ENCODE measurements at places on chromosomes 2 and 18. TPM values are rescaled to one million over a fixed set of nuclear protein-coding genes. Genes with fewer than 3 reads are reported as not detected.

GRCh38 chr18:25166113-25166512 lies 185.9 kb downstream of the ZNF521 start:
- no peak for DNase-seq

- no peak for DNase-seq
These were observed 1326.2 kb upstream of the TMEFF2 start for GRCh38 chr2:193520709-193521458.

DNA sequence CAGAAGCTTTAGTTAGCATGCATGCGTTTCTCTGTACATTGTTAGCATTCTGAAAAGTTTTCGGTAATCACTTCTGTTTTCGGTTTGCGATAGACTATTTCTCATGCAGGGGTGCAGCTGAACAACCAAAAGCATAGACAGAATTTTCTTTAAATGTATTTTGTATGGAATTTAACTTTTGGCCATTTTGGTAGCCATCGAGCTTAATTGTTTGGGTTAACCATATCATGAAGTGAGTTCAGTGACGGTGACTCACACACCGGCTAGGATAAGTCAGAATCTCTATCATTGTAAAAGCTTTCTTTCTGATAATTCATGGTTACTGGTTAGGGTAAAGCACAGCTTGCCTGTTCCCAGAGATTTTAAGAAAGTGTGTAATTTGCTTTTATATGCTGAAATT lies 107.2 kb downstream of the CD226 start:
- DNase-seq: no peak

- DNase-seq: peak; percentile 4
These were observed 136.3 kb downstream of the OLA1 start for GRCh38 chr2:174112073-174112472.

DNA sequence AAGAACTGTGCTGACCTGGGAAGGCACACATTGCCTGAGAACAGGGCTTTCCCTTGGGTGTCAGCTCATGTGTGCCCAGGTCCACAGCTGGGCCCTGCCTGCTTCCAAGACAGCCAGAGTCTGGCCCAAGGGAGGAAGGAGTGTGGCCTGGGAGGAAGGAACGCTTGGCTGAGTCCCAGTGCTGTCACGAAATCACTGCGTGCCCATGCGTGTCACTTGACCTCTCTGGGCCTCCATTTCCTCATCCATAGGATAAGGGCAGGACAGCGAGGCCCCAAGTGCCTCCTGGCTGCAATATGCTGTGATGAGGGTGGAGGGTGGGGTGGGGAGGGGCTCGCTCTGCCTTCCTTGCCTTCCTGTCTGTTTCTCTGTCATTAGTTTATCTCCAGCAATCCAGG lies 642 bp upstream of the KCNK3 start:
- no peak for DNase-seq

PTPN2 gene
- 50.1 TPM for total RNA-seq

DNA sequence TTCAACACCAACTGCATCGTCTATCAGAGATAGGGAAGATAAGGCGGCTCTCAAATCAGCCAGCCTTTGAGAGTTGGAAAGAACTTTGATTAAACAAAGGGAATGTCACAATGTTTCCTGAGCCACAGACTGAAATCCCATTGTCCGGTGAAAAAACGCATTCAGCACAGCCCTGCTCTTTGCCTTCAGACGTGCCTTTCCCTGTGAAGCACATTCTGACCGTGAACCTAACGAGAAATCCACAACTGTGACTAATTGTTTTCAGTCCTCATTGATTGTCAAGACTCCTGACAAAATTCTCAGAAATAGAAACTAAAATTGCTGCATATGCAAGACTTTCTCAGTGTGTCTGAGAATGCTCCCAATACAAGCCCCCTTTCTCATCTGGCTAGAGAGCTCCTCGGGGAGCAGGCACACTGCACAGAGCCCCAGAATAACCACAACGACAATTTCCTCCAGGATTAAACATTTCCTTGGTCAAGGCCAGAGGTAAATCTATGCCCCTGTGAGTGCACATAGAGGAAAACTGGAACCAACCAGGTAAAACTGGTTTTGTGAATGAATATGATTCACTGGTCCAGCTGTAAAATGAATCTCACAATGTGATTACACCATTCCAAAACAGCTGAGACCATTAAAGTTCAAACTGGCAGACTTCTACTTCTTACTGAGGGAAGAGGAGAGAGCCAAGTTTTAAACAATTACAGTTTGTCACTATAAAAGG lies 561.9 kb upstream of the ID2 start:
- DNase-seq: peak; percentile 88

- DNase-seq: no peak
These were observed 11.5 kb upstream of the SLC35F5 start for GRCh38 chr2:113767811-113768460.

GRCh38 chr2:174330945-174331594 lies 3.7 kb upstream of the SP9 start:
- no peak for DNase-seq

DNA sequence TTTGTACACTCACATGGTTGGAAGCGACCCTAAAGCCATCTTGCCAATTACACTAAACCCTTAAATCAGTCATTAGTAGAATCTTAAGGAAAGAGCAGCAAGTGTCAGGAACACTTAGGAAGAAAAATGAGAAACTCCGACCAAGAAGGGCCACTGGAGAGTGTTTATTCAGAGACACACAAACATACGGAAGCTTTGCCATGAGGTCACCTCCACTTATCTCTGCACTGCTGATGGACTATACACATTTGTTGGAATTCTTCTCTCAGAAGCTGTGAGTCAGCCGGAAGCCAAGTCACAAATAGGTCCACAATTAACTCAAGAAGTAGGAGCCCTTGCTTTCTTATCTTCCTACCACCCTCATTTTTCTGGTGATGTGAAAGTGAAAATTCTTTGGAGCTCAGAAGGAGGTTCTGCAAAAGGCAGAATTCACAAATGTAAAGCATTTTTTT lies 21.6 kb downstream of the BMP10 start:
- DNase-seq: peak; percentile 31

DNA sequence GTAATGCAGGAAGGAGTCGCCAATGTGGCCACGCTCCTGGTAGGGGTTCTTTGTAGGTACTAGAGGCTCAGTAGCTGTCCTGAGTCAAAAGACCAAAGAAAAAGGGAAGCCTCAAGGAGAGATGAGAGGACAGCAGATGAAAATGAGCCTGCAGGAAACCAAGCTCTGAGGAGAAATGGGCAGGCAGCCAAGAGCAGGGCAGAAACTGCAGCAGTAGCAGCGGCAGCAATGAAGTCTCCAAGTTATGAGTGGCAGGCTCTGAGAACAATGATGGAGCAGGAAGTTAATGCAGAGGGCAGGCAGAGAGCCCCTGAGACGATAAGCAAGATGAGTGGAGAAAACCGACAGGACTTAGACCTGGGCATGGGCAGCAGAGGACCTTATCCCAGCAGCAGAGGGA lies 48.2 kb upstream of the TMEM200C start:
- DNase-seq: no peak

TSHZ1 gene
- total RNA-seq: 1.3 TPM

TNS1 gene
- 2.0 TPM for total RNA-seq

AGXT gene
- not detected for total RNA-seq

DLGAP1 gene
- total RNA-seq: 0.26 TPM

- peak; percentile 30 for DNase-seq
These were observed 29.9 kb downstream of the SCN7A start for GRCh38 chr2:166464187-166464586.

- no peak for DNase-seq
These were observed 20.0 kb upstream of the PTPN2 start for GRCh38 chr18:12904012-12904516.

DNA sequence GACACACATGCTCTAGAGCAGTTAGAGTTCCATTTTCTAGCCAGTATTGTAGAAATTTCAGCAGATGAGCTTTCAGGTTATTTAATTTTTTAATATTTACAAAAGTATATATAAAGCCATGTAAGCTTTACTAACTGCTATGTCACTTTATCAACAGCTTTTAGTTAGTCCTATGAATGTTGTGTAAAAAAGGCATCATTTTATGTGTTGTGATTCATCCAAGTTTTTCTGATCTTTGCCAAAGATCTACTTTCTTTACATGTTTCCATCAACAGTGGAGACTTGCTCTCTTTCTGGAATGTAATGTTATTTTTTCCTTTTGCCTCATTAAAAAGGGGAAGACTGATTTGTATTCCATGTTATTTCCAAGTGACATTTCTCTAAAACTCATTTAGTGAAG lies 125.2 kb upstream of the TFPI start:
- no peak for DNase-seq

DNA sequence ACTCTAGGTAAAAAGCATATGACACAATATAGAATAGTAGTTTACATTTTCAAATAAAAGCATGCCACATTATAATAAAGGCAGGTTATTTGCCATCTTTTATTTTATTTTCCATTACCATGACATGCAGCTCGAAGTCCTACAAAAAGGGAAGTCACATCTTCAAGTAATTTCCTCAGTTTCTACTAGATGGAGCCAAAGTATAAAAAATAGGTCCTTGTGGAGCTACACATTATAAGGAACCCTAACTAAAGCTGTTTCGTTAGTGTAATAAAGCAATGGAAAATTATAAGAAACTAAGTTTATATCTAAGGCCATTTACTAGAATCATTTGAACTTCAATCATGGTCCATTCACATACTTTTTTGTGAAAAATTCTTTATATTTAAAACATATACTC lies 674.5 kb downstream of the KCNJ3 start:
- DNase-seq: peak; percentile 51

GRCh38 chr2:3299130-3299529 lies 78.5 kb downstream of the EIPR1 start:
- no peak for DNase-seq

CFAP65 gene
- not detected for total RNA-seq

IL36B gene
- total RNA-seq: not detected

GRCh38 chr2:12555012-12555645 lies 161.6 kb upstream of the TRIB2 start:
- DNase-seq: peak; percentile 87

- DNase-seq: no peak
These were observed 443.6 kb downstream of the TDRD15 start for GRCh38 chr2:21567395-21567794.

DNA sequence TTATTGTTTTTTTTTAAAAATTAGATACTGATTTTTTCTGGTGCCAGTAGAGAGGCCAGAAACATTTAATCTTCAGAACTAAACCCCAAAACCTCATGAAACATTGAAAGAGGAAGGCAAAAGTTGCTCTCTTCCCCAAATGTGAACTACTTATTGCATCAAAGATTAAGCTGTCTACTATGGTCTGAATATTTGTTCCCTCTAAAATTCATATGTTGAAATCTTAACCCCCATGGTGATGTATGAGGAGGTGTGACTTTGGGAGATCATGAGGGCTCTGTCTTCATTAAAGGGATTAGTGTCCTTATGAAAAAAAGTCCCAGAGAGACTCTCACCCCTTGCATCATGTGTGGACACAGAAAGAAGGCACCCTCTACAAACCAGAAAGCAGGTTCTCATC lies 28.2 kb upstream of the SLC8A1 start:
- DNase-seq: no peak

DNA sequence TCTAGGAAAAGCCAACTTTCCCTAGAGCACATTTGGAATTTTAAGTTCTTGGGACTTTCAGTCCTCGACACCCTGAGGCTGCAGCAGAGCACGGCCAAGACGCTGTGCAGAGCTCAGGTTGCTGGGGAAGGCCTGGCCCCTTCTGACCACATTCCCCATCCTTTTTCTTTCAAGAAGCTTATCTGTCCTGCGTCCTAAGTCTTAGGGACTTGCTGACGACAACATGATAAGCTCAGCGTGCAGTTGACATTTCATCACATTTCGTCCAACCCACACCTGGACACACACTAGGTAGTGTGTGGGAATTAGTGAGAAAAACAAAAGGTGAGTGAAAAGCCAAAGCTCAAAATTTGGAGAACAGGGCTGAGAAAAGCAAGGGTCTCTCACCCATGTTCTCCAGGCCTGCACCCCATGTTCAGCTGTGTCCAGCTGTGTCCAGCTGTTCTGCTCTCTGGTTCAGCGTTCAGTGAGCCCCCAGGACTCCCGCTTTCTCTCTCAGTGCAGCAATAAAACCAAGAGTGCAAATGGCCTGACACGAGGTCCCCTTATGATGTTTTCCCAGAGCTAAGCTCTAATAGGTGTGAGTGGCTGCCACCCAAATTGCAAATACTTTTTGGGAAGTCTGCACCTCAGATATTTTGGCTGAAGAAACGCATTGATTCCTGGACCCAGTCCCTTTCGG lies 101.9 kb downstream of the RGPD3 start:
- DNase-seq: no peak

RAB10 gene
- total RNA-seq: 308 TPM

- no peak for DNase-seq
These were observed 36.4 kb downstream of the EMILIN2 start for GRCh38 chr18:2883076-2883735.

- no peak for DNase-seq
These were observed 58.9 kb downstream of the EPHA4 start for GRCh38 chr2:221513232-221513631.

- DNase-seq: no peak
These were observed 28.5 kb downstream of the CYP27C1 start for GRCh38 chr2:127191331-127192219.

DNA sequence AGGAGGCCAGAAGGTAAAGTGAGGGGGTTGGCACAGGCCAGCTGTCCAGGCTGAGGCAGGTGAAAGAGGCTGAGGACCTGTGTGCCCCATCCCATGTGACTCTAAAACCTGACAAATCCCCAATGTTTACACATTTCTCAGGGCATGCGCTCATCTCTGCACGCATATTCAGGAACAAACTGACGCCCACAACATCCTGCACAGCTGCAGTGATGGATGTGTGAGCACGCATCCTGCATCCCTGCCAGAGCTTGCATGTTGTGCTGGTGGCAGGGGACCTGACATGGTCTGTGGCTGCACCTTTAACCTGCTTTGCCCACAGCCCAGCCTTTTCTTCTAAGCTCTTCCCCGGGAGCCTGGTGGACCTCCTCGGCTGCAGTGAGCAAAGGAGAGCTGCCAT lies 83.1 kb downstream of the FBXO15 start:
- DNase-seq: no peak

SH3BP4 gene
- total RNA-seq: 24.6 TPM

MERTK gene
- total RNA-seq: 3.9 TPM

GRCh38 chr2:238220892-238221521 lies 17.5 kb upstream of the ILKAP start:
- DNase-seq: no peak

DNA sequence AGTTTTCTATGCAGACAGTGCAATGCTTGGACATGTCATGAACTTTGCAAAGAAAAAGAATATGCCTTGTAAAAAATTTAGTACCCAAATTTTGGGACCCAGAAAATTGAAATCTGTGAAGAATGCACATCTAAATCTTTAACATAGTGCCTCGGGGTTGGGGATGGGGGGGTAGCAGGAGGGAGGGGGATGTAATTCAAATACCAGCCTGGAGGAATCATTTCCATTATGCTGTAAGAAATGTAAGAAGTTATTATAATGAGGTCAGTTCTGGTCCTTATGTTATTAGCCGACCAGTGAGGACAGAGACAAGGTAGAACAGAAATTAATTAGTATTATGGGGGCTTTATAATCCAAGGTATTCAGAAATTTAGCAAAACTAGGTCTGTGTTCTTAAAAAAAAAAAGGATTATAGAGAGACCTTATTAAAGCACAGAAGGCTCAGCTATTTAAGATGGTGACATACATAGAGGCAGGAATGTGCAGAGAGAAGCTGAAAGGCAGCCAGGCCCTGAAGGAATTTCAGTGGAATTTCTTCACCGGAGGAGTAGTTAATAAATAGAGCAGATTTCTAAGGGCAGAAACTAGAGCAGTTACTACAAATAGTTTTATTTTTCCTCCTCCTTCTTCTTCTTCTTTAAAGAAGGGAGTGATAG lies 89.0 kb upstream of the RBMS1 start:
- DNase-seq: no peak

PLA2R1 gene
- 4.5 TPM for total RNA-seq

- DNase-seq: no peak
These were observed 85.7 kb upstream of the UNC80 start for GRCh38 chr2:209685963-209686362.
